Uterus (tissue), 4 donors: ENCODE measurements at places on chromosomes 1 and 21.
A peak's percentile ranks its signal among the peaks of the same experiment; 100 is the strongest.

DNA sequence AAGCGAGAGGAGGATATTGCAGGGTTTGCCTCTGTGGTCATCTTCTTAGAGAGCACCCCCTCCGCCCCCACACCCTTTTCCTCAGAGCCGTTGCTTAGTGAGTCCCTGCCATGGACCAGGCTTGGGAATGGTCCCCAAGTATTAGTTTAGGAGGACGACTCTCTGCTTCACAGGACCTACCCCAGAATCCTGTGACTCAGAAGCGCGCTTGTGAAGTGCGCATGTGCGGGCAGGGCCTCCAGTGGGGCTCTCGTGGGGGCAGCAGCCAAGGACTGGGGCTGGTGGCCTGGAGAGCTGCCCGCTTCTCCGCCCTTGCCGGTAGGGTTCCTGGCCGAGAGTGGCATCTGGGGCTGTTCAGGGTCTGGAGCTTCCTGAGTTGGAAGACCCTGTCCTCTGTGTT is 37.3 kb upstream of the HMGN1 start:
- no peaks in the 10 kb centered on the region for H3K36me3 ChIP-seq
- H3K27ac ChIP-seq, result peak overlapping the region; percentile 70
- H3K4me3 ChIP-seq, result peak overlapping the region; percentile 18

DNA sequence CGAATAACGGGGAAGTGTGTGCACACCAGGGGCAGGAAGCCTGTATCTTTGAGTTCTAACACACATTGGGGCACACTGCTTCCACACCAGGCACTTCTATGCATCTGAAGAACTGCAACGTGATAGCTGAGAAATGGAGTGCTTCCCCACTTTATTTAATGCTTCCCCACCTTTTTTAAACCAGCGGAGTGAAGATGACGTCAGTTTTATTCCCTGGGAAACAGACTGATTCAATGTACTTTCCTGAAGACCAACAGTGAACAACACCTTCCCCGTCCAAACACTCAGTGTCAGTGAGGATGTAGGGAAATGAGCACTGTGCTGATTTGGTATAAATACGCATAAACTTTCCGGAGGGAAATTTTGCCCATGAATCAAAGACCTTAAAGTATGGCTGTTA is 87.1 kb downstream of the PGBD5 start:
- no peaks in the 10 kb centered on the region for H3K4me1 ChIP-seq
- DNase-seq, result no peak
- H3K27me3 ChIP-seq, result no peaks in the 10 kb centered on the region
- H3K27ac ChIP-seq, result no peak overlapping the region
- H3K4me3 ChIP-seq, result no peak overlapping the region

DNA sequence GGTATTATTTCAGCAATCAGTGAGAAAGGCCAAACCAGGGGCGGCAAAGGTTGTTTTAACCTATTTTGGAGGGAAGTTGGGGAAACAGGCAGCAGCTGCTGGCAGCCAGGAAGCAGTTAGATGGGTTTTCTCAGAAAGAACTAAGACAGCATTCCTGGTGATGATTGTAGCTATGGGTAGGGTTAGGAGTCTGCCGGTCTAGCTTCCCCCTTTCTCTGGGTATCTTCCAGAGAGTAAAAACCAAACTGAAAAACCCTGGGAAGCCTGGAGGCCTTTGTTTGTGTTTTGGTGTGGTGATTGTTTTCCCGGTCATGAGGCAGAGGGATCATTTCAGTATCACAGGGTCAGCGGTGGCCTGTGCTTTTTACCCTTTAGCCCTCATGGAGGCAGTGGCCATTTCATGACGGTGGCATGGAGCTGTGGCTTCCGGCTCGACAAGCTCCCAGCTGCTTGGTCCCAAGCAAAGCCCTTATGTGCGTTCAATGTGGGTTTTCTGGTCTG is 19.5 kb upstream of the TNFRSF1B start:
- DNase-seq, result no peak
- no peak overlapping the region for H3K4me3 ChIP-seq
- H3K4me1 ChIP-seq, result no peaks in the 10 kb centered on the region
- peak overlapping the region; percentile 54 for H3K27ac ChIP-seq

- DNase-seq, result no peak
- H3K4me3 ChIP-seq, result no peak overlapping the region
- H3K4me1 ChIP-seq, result no peaks in the 10 kb centered on the region
These were observed 38.3 kb upstream of the MYOCOS start for GRCh38 chr1:171583591-171584201.

DNA sequence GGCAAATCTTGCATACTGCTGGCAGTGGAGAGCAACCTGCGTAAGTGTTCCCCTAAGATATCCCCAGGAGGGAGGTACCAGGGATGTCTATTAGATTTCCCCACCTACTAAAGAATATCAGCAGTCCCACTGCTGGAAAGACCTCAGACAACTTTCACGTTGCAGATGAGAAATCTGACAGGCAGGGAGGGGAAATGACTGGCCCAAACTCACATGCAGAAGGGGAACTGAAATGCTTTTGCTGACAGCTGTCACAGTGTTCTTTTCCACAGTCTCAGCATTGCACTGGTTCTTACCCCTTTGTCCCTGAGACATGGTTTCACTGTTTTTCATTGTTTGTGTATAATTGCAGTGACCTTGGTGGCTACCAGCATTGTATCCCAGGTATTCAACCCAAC is 84.8 kb upstream of the ATP1A1 start:
- H3K4me3 ChIP-seq, result no peak overlapping the region
- no peak for DNase-seq
- H3K27ac ChIP-seq, result no peak overlapping the region
- H3K27me3 ChIP-seq, result no peaks in the 10 kb centered on the region
- no peaks in the 10 kb centered on the region for H3K36me3 ChIP-seq

GRCh38 chr1:6971048-6971447 is 185.8 kb downstream of the CAMTA1 start:
- H3K27ac ChIP-seq, result no peak overlapping the region
- H3K4me1 ChIP-seq, result no peaks in the 10 kb centered on the region
- H3K36me3 ChIP-seq, result no peaks in the 10 kb centered on the region
- no peak overlapping the region for H3K4me3 ChIP-seq
- no peak for DNase-seq

GRCh38 chr1:6200188-6200809 is 904 bp upstream of the RPL22 start:
- peaks cover 13% of the 10 kb centered on the region for H3K4me1 ChIP-seq
- no peaks in the 10 kb centered on the region for H3K36me3 ChIP-seq
- no peaks in the 10 kb centered on the region for H3K27me3 ChIP-seq

DNA sequence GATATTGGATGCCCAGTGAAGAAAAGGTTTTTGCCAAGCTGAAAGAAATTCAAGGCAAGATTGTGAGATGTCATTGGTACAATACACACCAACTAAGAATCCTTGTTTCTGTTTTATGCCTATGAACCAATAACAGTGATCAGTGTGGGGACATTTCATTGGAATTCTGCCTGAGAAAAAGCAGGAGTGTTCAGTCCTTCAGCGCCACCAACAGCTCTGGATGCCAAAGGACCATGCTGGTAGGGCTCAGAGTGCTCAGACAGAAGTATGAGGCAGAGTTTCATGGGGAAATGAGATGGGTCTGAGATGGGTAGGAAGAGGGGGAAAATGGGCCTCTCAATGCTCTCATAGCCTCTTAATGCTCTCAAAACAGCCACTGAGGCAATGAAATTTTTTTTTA is 56.5 kb downstream of the GABPA start:
- H3K4me1 ChIP-seq, result no peaks in the 10 kb centered on the region
- no peaks in the 10 kb centered on the region for H3K36me3 ChIP-seq
- H3K4me3 ChIP-seq, result no peak overlapping the region
- DNase-seq, result no peak
- H3K27ac ChIP-seq, result no peak overlapping the region

DNA sequence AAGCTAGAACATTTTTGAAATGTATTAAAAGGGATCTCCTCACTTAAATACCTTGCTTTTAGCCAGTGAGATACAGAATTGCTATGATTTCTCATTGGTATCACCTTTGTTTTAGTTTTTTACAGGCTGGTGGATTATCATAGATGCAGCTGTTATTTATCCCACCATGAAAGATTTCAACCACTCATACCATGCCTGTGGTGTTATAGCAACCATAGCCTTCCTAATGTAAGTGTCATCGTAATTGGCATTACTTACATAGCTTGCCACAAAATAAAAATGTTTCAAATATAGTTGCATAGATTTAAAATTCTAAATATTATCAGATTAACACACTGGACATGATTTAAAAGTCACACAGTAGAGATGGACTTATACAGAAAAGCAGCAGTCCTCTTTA is 4.7 kb downstream of the TMEM50A start:
- no peak overlapping the region for H3K4me3 ChIP-seq
- H3K27ac ChIP-seq, result no peak overlapping the region
- no peak for DNase-seq
- no peaks in the 10 kb centered on the region for H3K27me3 ChIP-seq
- H3K4me1 ChIP-seq, result peaks cover 3% of the 10 kb centered on the region
- no peaks in the 10 kb centered on the region for H3K36me3 ChIP-seq

DNA sequence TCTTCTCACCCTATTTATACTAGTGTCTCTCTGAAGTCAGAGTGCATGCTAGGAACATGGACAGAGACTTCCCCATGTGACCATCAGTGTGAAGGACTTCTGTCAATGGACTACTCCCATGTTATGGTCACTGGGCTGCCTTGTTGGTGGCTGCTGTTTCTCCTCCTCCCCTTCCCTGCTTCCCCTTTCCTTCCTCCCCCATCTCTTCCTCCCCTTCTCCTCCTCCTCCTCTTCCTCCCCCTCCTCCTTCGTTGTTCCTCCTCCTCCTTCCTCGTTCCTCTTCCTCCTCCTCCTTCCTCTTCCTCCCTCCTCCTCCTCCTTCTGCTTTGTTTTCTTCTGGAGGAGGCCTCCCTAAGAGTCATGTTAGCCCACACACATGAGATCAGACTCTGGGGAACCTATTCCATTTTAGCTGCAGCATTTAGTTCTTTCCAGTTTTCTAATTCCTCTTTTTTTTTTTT is 35.8 kb downstream of the IER5 start:
- H3K4me3 ChIP-seq, result no peak overlapping the region
- no peak overlapping the region for H3K27ac ChIP-seq
- no peak for DNase-seq
- no peaks in the 10 kb centered on the region for H3K4me1 ChIP-seq
- no peaks in the 10 kb centered on the region for H3K36me3 ChIP-seq

DNA sequence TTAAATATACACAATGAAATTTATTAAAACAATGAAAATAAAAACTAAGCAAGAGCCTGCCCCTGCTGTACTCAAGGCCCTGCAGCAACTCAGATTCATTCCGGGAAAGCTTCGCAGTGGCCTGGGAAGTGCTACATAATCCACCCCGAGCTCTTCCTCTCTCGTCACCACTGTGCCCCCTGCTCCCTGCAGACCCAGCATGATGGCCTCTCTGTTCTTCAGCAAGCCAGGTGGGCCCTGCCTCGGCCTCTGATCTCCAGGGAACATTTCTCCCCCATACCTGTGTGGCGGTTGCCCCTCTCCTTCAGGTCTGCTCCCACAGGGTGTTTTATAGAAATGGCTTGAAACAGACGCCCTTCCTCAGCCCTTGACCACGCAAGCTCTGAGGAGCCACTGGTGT is 10.6 kb downstream of the RNF187 start:
- no peaks in the 10 kb centered on the region for H3K36me3 ChIP-seq
- no peak for DNase-seq
- no peaks in the 10 kb centered on the region for H3K4me1 ChIP-seq
- no peak overlapping the region for H3K27ac ChIP-seq
- no peaks in the 10 kb centered on the region for H3K27me3 ChIP-seq

GRCh38 chr1:232186931-232187330 is 443.0 kb downstream of the SIPA1L2 start:
- no peak overlapping the region for H3K27ac ChIP-seq
- DNase-seq, result no peak
- H3K27me3 ChIP-seq, result no peaks in the 10 kb centered on the region
- H3K36me3 ChIP-seq, result no peaks in the 10 kb centered on the region

DNA sequence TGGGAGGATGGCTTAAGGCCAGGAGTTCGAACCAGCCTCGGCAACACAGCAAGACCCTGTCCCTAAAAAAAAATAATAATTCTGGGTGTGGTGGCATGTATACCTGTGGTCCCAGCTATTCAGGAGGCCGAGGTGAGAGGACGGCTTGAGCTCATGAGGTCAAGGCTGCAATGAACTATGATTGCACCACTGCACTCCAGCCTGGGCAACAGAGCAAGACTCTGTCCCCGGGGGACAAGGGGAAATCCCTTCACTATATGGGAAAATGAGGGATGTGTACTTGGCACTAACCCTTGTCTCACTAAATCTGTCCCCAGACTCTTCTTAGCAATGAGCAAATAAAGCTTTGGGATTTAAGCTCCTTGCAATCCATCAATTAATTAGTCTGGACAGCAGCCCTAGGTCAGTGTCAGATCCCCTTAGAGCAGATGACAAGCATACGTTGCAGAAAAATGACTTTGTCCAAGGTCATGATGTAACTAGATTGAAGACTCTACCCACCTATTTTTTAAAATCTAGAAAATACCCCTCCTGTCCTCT is 9.4 kb downstream of the KDM5B start:
- no peak for DNase-seq
- H3K36me3 ChIP-seq, result no peaks in the 10 kb centered on the region
- H3K4me3 ChIP-seq, result no peak overlapping the region
- H3K27ac ChIP-seq, result no peak overlapping the region

- no peaks in the 10 kb centered on the region for H3K27me3 ChIP-seq
- H3K27ac ChIP-seq, result no peak overlapping the region
- H3K4me3 ChIP-seq, result no peak overlapping the region
- no peaks in the 10 kb centered on the region for H3K36me3 ChIP-seq
- no peak for DNase-seq
- no peaks in the 10 kb centered on the region for H3K4me1 ChIP-seq
These were observed 44.9 kb upstream of the NR5A2 start for GRCh38 chr1:199982606-199983005.

GRCh38 chr1:232306269-232306961 is 323.5 kb downstream of the SIPA1L2 start:
- DNase-seq, result peak; percentile 38
- H3K36me3 ChIP-seq, result no peaks in the 10 kb centered on the region
- H3K27me3 ChIP-seq, result no peaks in the 10 kb centered on the region
- peak overlapping the region; percentile 45 for H3K27ac ChIP-seq
- no peak overlapping the region for H3K4me3 ChIP-seq
- H3K4me1 ChIP-seq, result peaks cover 7% of the 10 kb centered on the region

DNA sequence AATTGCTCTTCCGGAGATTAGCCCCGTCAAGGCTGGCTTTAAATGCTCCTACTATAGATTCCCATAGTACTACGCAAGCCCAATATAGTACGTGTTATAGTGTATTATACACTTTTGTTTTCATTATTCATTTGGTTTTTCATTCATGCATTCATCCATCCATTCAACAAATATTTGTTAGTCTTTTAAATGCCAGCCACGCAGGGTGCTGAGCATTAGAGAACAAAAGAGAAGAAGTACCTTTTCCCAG is 513 bp upstream of the RAB3GAP2 start:
- H3K27ac ChIP-seq, result peak overlapping the region; percentile 73
- H3K27me3 ChIP-seq, result no peaks in the 10 kb centered on the region
- H3K4me3 ChIP-seq, result peak overlapping the region; percentile 74
- H3K36me3 ChIP-seq, result no peaks in the 10 kb centered on the region
- no peak for DNase-seq
